ENCODE measurements at places on chromosomes 3 and 15.

GRCh38 chr3:126995926-126996512 lies 13.1 kb downstream of the PLXNA1 start:
- no peak for DNase-seq

DNA sequence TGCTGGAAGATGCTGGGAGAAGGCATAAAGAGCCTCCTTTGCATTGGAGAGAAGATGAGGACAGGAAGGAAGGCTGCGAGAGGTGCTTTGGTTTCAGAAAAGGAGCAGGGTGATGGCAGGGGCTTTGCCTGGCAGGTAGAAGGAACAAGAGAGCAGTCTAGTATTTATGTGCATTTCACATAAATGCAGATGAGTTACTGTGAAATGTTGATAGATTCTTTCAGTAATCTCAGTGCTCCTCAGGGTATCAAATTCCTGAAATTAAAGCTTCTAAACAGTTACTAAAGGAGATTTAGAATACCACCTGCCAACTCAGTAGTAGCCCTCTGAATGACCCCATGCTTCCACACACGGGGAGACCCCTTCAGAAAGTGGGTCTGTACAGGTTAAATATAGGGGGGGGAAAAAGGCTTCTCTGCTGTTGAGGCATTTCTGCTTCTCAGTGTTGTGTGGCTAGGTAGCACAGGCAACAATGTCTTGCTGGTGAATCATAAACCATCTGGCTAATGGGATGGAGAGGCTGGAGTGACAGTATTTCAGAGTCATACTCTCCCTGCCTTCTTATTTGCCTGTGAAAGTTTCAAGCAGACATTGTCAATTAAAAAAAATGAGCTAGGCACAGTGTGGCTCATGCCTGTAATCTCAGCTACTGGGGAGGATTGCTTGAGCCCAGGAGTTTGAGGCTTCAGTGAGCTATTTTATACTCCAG lies 14.3 kb upstream of the FBXL22 start:
- DNase-seq = no peak

- DNase-seq = no peak
Observed at GRCh38 chr3:17833786-17834559, 91.5 kb upstream of the TBC1D5 start.

- DNase-seq = no peak
Observed at GRCh38 chr3:95887114-95887513, 927.3 kb upstream of the EPHA6 start.

- no peak for DNase-seq
Observed at GRCh38 chr3:129122412-129123011, 908 bp upstream of the RAB43 start.

- DNase-seq = no peak
Observed at GRCh38 chr15:63048776-63049665, 6.5 kb downstream of the TPM1 start.

- DNase-seq = no peak
Observed at GRCh38 chr3:124628863-124629262, 101.4 kb upstream of the UMPS start.

- DNase-seq = no peak
Observed at GRCh38 chr3:87805670-87806069, 253.1 kb downstream of the CGGBP1 start.

- no peak for DNase-seq
Observed at GRCh38 chr15:60237446-60237845, 160.3 kb downstream of the ANXA2 start.

DNA sequence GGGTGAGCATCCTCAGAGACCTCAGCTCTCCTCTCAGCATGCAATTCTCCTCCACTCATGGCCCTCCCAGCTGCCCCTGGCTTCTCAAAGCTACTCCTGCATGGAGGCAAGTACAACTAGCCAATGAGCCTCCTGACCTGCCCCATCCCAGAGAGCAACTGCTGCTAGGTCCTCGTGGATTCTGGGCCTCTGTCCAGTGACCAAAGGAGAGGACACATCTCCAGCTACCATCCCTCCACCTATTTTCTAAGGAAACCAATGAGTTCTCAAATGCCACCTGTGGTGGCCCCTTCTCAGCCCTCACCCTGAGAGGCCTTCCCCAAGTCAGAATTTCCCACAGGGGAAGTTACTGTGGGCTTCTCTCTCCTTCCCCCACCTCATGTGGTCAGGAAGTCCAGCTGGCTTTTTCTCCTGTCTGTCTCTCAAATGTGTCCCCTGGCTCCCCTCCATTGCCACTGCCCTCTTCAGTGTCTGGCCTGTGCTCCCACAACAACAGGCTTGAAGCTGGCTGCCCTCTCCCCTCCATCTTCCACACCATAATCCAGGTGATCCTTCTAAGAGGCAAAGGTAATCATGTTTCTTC lies 43.0 kb downstream of the LIPC start:
- DNase-seq = no peak

GRCh38 chr3:6177417-6177816 lies 683.5 kb upstream of the GRM7 start:
- DNase-seq = no peak

GRCh38 chr3:150384296-150385212 lies 23.5 kb upstream of the TSC22D2 start:
- DNase-seq = no peak

GRCh38 chr15:77591968-77592613 lies 40.6 kb downstream of the LINGO1 start:
- no peak for DNase-seq

DNA sequence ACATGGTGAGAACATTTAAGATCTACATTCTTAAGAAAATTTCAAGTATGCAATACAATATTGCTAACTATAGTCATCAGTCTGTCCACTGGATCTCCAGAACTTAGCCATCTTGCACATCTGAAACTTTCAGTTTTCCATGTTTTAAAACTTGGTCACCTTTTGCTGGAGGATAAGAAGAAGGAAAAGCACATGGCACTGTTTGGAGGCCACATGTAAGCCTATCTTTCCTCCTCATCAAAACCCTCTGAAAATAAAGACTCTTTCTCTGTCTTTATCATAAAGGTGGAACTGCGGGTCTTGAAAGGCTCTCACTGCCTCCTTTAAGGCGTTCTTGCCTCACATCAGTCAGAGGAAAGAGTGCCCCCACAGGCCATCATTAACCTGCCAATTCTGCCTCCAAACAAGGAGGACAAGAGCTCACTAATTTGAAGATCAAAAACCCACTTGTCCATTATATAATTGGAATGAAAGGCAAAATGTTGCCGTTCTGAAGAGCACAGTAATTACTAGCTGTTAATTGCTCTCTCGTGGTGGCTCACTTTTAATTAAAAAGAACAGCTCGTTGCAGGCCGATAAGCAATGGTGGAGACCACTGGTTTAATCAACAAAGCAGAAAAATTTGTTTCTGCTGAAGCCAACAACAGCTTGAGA lies 157.8 kb downstream of the MECOM start:
- no peak for DNase-seq

DNA sequence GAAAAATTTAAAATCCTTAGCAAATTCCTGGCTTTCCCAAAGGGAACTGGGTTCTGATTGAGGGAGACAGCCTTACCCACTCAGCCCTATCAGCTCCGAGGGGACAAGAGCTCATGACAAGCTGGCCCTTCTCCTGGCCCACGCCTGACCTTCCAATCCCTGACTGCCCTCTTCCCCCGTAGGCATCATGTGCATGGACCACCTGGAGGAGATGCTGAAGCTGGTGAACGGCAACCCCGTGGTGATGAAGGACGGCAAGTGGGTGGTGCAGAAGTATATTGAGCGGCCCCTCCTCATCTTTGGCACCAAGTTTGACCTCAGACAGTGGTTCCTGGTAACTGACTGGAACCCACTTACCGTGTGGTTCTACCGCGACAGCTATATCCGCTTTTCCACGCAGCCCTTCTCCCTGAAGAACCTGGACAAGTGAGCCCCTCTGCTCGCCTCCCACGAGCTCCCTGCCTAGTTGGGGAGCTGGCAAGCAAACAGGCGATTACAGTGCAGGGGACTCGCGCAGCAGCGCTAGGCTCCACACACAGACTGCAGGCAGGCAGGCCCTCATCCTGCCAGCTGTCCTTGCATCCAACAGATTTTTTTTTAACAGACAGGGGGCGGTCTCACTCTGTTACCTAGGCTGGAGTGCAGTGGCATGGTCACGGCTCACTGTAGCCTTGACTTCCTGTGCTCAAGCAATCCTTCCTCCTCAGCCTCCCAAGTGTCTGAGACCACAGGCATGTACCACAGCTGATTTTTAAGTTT lies 16.8 kb downstream of the RPUSD3 start:
- DNase-seq = no peak

Data from NK-92 treated with Interleukin-12 subunit alpha and Interleukin-12 subunit beta, amount 100 ng/mL, for 24 hours (cell line).